ENCODE measurements at places on chromosomes 6 and 20.

DNA sequence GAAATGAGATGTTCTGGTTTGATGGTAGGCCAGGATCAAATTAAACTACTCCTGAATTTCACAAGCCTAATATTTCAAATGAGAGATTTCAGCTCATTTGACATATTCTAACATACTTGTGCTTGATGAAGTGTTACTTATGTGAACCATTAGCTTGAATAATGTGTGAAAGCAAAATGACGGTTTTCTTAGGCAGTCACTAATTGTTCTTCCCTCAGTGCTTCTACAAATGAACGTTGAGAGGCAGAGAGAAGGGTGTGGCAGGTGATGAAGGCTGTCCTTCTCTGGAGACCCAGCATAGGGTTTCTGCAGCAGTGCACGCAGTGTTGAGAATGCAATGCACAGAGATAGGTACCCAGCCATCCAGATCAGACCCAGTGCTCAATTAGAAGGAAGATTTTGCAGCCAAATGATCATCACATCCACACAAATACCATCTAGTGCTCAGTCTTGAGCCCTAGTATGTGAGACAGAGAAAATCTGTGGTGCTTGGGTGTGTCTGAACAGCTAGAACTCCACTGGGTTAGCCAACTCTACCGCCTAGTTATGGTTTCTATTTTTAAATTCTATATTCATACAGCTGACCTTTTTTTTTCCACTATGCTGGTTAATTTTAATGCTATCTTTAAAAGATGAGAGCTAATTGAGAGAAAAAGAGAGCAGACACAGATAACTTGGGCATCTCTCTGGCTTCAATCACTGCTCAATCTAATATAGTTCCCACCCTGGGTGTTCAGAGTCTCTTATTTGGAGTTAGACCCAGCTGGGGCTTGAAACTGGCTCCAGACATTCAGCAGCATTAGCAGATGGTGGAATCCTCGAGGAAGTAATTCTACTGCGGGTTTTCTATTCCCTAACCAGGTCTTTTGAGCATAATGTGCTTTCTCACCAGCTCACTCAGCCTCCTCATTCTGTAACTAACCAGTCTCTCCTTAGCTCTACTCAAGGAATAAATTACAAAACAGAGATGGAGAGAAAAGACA lies 4.4 kb upstream of the MYLIP start:
- no peak for DNase-seq

DNA sequence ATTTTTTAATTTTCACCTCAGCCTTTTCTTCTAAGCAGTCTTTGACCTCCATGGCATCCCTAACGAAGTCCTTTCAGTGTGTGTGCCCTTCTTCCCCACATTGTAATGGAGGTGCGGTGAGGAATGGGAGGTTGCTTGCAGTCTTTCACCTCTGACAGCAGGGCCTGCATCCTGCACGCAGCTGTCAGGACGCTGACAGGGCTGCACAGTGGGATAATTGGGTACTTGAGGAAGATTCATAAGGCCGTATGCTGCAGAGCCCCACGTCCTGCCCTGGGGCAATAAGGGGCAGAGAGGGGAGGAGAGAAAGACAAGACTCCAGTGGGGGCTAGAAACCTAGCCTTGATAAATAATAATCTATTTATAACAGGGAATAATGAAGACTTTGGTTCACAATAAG lies 184.7 kb downstream of the SAMD5 start:
- no peak for DNase-seq

DNA sequence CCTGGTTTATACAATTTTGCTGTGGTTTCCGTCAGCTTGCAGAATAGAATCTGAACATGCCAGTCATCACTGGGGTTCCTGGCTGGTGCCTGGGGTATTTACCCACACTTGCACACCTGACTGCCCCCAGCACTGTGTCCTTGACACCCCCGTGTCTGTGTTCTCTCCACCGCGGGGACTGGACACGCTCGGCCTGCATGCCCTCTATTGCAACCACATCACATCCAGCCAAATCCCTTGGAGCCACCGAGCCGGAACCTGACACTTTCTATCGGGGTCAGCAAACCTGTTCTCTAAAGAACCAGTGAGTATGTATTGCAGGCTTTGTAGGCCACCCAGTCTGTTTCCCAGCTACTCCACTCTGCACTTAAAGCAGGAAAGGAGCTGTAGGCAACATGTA lies 527.5 kb downstream of the PRKN start:
- DNase-seq, result no peak

- no peak for DNase-seq
Measured at GRCh38 chr20:25508083-25508770, 77.1 kb downstream of the NINL start.

GRCh38 chr6:23388086-23388783 lies 737.8 kb upstream of the NRSN1 start:
- no peak for DNase-seq

DNA sequence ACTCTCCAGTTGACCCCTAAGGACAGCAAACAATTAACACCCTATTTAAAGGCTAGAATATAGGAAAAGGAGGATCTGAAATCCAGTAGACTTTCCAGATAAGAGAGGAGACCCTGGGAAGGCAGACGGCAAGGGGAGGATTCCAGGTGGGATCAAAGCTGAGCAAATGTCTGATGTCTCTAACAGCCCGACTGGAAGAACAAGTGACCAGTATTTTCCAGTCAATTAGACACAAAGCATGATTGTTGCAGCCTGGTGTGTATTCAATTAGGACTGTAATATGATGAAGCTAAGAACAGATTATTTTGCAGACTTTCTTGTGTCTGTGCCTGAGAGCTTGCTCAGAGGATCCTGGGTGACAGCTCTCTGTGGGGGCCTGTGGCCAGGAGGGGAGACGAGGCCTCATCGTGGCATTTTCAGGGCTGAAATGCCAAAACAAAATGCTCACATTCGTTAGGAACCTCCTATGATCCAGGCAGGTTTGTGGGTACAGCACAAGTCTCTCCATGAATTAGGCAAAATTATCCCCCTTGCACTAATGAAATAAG lies 471.8 kb upstream of the AGPAT4 start:
- DNase-seq, result no peak

DNA sequence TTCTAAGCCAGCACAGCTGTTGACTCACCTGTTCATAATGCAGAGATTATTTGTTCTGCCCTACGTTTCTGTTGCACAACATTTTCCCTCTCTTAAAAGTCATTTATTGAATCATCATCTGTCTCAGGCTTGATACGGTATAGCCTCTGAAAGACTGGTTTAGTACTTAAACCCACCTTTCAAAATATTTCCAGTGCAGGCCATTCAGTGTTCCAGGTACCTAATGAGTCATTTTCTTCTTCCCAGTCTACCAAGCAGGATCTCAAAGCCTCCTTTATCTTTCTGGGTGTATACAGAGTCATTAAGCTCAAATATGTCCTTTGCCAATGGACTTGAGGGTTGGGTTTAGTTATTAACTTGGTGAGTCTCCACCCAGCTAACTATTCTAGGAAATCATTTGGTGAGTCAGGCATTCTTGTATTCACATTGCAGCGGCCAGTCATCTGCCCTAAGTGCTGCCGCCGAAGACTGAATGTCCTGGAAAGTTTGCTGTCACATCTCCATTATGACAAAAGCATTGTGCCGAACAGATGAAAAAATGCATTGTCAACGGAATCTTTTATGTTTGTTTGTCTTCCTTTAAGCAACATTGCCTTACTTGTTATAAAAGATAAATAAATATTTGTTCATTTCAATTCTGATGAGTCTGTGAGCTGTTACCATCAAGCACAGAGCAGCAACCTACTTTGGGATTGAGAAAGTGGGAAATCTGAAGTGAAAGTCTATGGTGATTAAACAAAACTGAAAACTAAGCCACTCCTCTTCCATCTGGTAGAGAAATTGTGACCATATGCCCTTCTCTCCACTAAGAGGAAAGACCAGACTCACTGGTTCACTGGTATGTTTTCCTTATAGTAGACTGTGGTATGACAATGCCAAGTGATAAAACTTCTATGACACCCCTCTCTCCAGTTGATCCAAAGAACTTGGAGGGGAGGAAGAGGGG lies 14.3 kb upstream of the FAM135A start:
- no peak for DNase-seq

DNA sequence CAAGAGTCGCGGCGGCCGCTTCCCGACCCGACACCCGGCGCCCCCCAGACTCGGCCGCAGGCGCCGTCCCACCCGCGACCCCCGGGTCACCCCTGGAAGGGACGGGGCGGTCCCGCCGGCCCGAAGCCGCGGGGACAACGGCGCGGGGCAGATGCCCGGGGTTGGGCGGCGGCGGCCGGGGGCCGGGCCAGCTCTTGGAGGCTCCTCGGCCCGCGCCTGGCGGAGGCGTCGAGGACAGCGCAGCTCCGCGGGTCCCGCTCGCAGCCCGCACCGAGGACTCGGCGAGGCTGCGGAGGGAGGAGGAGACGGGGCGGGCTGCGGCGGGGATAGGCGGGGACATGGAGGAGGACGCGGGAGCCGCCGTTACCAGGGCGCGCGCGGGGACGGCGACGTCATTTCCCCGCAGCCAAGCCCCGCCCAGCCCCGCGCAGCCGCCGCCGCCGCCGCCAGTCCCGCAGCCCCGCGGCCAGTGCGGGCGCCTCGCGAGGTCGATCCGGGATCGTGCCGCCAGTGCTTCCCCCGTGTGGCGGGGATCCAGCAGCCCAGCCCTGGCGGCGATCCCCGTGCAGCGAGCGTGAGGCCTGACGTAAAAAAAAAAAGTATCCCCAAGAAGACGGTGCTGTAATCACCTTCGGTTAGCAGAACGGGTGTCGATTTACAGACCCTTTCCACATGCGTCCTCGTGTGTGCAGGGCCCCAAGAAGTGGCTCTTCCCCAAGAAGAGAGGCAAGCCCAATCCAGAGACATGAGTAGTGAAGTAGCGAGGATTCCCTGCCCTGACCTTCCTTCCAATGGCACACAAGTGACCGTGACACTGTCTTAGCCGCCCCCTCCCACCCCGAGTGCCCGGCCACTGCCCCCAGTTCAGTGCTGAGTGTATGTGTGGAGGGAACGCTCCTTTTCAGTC lies at the start of gene FAM184A:
FAM184A (minus strand) TSS at position 289 of the 907 bp plus-strand sequence. CDS start 365 bp downstream, outside the sequence.
- DNase-seq, result peak; percentile 67

DNA sequence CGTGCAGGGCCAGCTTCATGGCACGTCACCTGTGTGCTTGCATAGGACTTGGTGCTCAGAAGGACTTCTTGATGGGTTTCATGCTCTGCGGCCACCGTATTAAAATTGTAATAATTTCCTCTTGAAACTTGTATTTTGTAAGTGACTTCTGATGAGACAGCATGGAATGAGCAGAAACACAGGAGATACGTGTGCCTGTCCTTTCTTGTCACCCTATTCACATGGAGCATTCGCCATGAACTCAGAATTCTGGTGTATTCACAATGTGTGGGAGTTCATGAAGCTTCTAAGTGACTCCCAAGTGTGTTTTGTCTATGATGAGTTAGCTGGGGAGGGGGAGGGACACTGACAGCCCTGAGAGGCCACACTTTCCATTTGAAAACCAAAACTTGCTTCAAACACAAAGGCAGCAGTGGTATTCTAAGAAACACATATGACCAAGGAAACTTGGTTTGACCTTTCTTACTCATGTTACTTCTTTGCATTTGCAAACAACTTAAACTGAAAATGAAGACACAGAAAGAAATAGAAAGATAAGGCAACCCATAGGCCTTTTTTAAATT lies 92.1 kb upstream of the NEDD9 start:
- no peak for DNase-seq

- DNase-seq, result no peak
Measured at GRCh38 chr20:47117773-47118172, 223.1 kb downstream of the EYA2 start.

- no peak for DNase-seq
Measured at GRCh38 chr6:10201606-10202510, 213.0 kb downstream of the TFAP2A start.

DNA sequence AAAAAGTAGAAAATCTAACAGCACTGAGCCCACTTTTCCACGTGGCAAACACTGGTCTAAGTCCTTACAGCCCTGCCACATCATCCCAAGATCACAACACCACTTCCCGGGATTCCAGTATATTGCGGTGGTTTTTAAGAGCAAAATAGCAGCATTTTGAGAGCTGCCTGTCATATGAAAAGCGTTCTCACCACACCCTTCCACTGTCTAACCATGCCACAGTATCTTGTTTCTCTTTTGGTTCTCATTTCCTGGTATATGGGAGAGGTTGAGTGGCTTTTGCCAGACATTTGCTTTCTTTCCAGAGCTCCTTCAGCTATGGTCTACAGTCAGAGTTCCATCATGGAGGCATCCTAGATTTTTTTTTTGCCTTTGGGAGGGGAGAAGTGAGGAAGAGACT lies 243.0 kb downstream of the TSHZ2 start:
- peak; percentile 49 for DNase-seq

GRCh38 chr6:34953061-34954025 lies 64.3 kb downstream of the ANKS1A start:
- DNase-seq, result peak; percentile 44

GRCh38 chr6:126672649-126673048 lies 332.7 kb downstream of the CENPW start:
- DNase-seq, result no peak

- no peak for DNase-seq
Measured at GRCh38 chr6:14671261-14671681, 553.7 kb downstream of the CD83 start.

GRCh38 chr6:85451565-85452306 lies 1.9 kb downstream of the NT5E start:
- DNase-seq, result no peak

DNA sequence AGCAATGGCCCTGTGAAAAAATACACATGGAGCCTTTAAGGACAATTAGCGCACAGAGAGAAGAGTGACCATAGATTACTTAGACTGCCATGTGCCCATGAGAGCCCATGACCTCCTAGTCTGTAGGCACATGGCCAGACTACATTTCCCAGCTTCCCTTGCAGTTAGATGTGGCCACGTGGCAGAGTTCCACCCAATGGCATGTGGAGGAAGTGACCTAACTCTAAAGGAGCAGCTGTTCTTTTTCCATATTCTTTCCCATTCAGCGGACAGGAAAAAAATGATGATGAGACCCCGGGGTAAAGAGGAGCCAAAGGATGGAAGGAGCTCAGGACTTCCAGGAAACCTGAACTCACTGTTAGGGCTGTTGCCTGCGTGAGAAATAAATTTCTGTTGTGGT lies 116.6 kb downstream of the CBLN4 start:
- no peak for DNase-seq

DNA sequence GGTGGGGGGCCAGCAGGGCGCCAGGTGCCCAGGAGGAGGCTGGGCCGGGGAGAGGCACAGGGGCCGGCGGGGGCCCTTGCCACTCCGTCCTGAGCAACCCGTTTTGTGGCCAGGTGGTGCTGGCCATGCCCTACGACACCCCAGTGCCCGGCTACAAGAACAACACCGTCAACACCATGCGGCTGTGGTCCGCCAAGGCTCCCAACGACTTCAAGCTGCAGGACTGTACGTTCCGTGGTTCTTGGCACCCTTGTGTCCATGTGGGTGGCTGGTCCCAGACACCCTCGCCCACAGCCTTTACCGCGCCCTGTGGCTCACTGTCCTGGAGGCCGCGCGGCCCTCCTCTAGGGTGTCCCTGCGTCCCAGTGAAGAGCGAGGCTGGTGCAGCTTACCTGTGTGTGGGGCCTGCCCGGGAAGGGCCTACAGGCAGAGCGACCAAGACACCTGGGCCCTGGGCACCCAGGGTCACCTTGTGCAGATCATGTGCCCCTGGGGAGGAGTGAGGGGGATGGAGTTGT lies 28.7 kb downstream of the PYGB start:
- no peak for DNase-seq
